Thoracic aorta (tissue), 2 donors: ENCODE measurements at places on chromosomes 3 and 15.
A peak's percentile ranks its signal among the peaks of the same experiment; 100 is the strongest.

GRCh38 chr3:44050867-44051266 lies 190.8 kb upstream of the TOPAZ1 start:
- no peaks in the 10 kb centered on the region for H3K36me3 ChIP-seq
- H3K4me1 ChIP-seq: no peaks in the 10 kb centered on the region
- H3K27me3 ChIP-seq: no peaks in the 10 kb centered on the region

DNA sequence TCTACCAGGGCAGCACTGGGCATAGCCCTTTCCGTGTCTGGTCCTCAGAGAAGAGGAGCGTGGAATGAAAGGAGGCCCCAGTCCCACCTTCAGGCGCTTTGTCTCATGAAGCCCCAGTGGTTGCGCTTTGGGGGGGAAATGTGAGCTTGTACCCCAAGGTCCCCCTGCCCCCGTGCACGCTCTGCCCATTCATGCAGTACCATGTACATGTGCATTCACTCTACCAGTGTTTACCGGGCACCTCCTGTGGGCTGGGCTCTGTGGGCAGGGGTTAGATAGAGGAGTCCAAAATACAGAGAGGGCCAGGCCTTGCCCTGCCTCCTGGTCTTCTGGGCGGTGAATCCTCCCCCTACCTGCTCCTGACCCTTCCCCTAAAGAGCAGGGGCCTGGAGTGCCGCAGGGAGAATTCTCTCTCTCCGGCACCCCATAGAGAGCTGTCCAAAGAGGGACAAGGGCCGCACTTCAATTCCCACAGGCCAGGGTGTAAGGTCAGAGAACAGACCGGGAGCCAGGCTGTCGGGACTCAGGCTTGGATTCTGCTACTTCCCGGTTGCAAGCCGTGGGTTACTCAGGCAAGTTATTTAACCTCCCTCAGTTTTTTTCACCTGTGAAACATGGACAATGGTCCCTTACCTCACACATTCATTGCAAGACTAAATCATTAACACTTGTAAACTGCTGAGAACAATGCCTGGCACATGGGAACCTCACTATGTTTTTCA lies 153.4 kb downstream of the MEGF11 start:
- no peak overlapping the region for H3K4me3 ChIP-seq
- H3K27me3 ChIP-seq: no peaks in the 10 kb centered on the region
- no peaks in the 10 kb centered on the region for H3K4me1 ChIP-seq
- DNase-seq: no peak

DNA sequence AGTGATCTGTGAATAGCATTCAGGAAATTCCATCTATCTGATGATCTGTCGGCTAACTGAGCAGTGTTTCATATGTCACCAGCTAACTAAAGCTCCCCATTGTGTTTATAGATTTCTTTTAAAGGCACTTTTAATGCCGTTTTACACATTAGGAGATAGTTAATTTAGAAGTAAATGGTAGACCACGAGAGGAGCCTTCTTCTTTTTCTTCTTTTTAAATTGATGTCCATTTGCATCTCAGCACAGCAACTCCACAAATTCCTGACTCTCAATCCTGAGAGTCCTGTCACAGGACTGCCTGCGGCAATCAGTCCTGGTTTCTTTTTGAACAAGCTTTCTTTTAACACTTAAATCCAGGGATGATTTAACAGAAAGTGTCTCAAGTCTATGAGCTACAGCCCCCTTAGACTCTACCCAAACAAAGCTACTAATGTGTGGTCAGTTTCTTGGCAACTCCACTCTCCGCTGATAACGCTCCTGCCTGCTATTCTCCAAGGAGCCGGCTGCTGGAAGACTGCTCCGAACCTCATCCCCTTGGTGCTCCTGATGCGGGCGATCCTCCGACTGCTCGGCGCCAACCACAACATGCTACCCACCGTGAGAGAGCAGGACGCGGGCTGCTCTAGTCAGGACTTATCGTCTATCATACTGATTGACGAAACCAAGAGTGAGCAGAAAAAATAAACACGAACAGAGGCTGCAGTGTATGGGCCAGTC lies 421.4 kb downstream of the MECOM start:
- peak overlapping the region; percentile 69 for H3K4me3 ChIP-seq
- H3K27me3 ChIP-seq: no peaks in the 10 kb centered on the region
- H3K36me3 ChIP-seq: no peaks in the 10 kb centered on the region
- no peak for DNase-seq
- H3K27ac ChIP-seq: peak overlapping the region; percentile 81

GRCh38 chr3:173743111-173743510 lies 345.6 kb downstream of the NLGN1 start:
- peak overlapping the region; percentile 66 for H3K4me3 ChIP-seq
- H3K27me3 ChIP-seq: no peaks in the 10 kb centered on the region
- H3K4me1 ChIP-seq: no peaks in the 10 kb centered on the region
- no peaks in the 10 kb centered on the region for H3K36me3 ChIP-seq

- no peaks in the 10 kb centered on the region for H3K36me3 ChIP-seq
- peaks cover 8% of the 10 kb centered on the region for H3K4me1 ChIP-seq
- H3K4me3 ChIP-seq: no peak overlapping the region
- peak overlapping the region; percentile 11 for H3K27ac ChIP-seq
- H3K27me3 ChIP-seq: no peaks in the 10 kb centered on the region
Observed at GRCh38 chr15:40320931-40321371, 2.5 kb upstream of the INAFM2 start.

- no peak for DNase-seq
- no peak overlapping the region for H3K4me3 ChIP-seq
- H3K27me3 ChIP-seq: no peaks in the 10 kb centered on the region
- H3K36me3 ChIP-seq: no peaks in the 10 kb centered on the region
- peak overlapping the region; percentile 90 for H3K27ac ChIP-seq
Observed at GRCh38 chr15:98889930-98890695, 117.5 kb downstream of the PGPEP1L start.

GRCh38 chr15:94252906-94253491 lies 21.6 kb downstream of the MCTP2 start:
- H3K27me3 ChIP-seq: no peaks in the 10 kb centered on the region
- no peak overlapping the region for H3K4me3 ChIP-seq
- DNase-seq: no peak
- no peaks in the 10 kb centered on the region for H3K4me1 ChIP-seq
- H3K27ac ChIP-seq: no peak overlapping the region
